Kidney tubule cell (primary cell): ENCODE measurements at places on chromosomes 11 and 22.

DNA sequence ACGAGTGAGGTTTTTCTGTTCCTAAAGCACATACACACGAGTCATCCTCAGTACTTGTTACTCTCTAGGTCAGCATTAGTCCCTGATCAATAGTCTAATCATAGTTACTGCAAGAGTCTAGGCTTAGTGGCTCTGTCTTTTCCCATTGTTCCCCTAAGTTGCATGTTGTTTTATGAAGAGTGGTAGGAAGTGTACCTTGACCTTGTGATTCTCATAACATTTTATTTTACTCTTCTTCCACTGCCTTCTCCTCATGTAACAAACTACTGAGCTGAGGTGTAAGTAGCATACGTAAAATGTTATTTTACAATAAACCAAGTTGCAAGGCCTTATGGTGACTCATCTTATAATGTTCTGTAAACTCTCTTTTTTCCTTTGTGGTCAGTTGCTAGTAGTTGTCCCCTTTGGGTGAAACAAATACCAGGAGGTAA is 15.0 kb downstream of the METTL15 start:
- no peak for DNase-seq

GRCh38 chr11:15565880-15566279 is 451.2 kb downstream of the INSC start:
- DNase-seq = no peak

DNA sequence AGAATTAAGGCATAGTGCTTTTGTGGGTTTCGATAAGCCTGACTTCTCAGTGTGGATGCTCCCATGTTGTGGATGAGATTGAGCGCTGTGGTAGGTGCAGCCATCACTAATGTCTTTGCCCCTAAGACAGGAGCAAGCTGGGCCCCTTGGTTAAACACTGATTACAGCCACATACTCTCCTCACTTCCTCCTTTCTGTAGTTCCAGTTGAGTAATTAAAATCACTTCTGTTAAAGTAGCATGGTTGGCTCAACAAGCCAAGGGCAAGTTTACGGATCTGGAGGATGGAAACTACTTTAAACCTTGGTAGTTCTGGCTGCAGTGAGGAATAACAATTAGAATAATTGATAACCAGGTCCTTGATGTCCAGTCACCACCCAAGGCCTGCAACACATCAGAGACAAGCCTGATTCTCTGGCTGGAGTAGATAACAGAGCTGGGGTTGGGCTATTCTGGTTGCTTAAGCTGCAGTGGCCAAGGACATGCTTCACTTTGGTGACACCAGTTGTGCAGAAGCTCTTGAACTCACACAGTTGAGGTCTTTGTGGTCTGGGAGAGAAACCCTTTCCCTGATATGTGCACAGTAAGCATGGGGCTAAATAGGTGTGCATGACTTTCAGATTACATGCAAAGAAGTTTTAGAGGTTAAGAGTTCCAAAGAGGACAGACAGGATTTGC is 81.3 kb downstream of the KIRREL3 start:
- peak; percentile 53 for DNase-seq

GRCh38 chr11:95605271-95605940 is 184.2 kb downstream of the FAM76B start:
- DNase-seq = no peak

DNA sequence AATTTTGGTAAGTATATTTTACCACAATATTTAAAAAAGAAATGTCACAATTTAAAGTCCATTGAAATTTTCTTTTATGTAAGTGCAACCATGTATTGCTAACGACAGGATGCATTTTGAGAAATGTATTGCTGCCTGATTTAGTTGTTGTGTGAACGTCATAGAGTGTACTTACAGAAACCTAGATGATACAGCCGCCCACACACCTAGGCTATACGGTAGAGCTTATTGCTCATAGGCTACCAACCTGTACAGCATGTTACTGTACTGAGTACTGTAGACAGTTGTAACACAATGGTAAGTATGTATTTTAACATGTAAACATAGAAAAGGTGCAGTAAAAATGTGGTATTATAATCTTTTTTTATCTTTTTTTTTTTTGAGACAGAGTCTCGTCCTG is 48.1 kb downstream of the CBL start:
- DNase-seq = no peak

DNA sequence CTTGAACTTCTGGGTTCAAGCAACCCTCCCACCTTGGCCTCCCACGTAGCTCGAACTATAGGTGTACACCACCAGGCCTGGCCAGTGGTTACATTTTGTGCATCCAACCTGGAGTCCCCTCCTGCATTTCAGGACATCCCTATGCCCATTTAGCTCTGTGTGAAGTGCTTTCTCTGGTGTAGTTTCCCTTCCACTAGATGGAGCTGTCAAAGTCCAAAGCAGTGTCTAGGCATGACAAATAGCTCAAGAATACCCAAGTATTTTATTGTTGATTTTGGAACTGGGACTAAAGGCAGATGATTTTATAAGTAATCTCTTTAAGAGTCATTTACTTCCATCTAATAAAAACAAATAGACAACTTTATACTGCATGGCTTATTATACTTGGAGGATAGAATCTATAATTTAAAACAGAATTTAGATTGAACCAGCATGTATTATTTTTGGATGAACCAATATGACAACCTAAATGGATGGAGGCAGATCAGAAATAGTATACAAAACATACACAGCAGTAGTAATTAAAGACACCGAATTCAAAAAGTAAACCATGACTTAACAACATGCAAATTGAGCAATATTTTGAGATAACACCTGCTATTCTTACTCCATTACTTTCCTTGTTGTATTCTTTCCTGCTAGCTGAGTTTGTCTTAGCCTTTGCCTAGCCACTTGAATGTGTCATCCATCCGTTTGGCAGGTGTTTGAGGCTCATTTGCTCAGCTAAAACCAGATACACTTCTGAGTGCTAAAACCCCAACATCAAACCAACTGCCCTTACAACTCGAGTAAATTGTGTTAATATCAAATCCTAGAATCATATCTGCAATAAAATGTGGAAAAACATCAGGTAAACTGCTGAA is 37.7 kb downstream of the EIF4ENIF1 start:
- peak; percentile 63 for DNase-seq

- DNase-seq = no peak
These were observed 100.8 kb downstream of the TRAF6 start for GRCh38 chr11:36409152-36409816.

- peak; percentile 67 for DNase-seq
These were observed 15.1 kb downstream of the JHY start for GRCh38 chr11:122897606-122898210.

- DNase-seq = peak; percentile 43
These were observed 55.1 kb downstream of the NOX4 start for GRCh38 chr11:89436071-89436470.

DNA sequence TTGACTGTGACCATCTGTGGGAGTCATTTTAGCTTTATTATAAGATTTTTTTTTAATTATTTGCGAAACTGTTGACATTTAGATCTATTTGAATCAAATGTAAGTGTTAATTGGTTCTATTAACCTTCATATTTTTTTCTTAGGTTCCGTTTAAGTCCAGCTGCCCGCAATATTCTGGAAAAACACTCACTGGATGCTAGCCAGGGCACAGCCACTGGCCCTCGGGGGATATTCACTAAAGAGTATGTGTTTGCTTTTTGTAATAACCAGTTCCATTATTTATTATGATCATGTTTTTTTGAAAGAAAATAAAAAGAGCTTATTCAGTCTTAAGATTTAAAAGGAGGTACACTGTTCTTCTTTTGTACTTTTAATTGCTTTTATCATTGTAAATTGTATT is 43.9 kb downstream of the PDHX start:
- DNase-seq = no peak

GRCh38 chr11:6362185-6362872 is 27.9 kb upstream of the SMPD1 start:
- peak; percentile 15 for DNase-seq

DNA sequence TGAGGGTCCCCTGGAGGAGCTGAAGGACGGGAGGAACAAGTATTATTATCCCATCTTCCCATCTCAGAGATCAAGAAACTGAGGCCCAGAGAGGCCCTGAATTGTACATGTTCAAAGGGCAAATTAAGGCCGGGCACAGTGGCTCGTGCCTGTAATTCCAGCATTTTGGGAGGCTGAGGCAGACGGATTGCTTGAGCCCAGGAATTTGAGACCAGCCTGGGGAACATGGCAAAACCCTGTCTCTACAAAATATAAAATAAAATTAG is 8.1 kb downstream of the PLA2G6 start:
- no peak for DNase-seq

- peak; percentile 15 for DNase-seq
These were observed 6.9 kb upstream of the PHRF1 start for GRCh38 chr11:569158-569885.

DNA sequence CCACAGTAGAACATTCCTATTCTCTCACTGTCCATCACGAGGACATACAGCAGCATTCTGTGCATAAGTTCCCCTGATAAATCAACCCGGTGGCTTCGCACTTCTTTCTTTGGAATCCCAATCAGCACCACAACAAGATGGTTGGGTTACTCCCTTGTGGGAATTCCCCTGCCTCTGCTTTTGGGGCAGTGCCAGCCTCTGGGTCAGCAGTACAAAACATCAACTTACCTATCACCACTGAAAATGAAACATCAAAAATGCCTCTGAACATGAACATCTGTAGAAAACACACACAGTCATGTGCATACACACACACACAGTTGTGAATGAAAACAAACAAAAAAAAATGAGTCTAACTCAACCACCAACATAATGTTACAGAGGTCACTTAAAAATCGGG is 79.3 kb downstream of the KCNA4 start:
- peak; percentile 18 for DNase-seq

- no peak for DNase-seq
These were observed 56.1 kb downstream of the IGLL5 start for GRCh38 chr22:22943521-22944267.

DNA sequence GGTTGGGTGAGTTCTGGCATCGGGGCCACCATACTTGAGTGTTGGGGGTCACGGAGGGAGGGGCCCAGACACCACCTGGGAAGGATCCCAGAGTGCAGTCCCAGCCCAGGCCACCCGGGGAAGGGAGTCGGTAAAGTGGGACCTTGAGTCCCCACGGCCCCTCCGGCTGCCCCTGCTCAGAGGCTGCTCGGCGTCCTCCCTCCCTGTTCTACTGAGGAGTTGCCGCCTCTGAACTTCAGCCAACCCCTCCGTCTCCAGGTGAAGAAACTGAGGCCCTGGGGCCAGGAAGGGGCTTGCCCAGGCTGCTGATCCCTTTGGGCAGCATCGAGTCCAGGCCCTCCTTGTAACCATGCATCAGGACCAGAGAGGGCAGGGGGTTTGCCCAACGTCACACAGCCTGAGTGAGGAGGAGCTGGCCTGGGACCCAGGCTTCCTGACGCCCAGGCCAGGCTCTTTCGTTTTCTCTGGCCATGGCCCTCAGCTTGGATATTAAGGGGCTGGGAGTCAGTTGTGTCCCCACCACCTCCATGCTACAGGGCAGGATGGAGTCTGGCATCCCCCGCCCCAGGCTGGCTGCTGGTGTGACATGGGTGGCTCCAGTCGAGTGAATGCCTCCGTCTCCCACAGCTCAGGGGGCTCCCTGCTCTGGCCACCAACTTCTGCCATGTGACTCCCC is 1.3 kb downstream of the PARVG start:
- DNase-seq = no peak

- no peak for DNase-seq
These were observed 24.4 kb upstream of the ACR start for GRCh38 chr22:50713571-50714056.

- DNase-seq = no peak
These were observed 122.7 kb downstream of the EFCAB6 start for GRCh38 chr22:43689356-43689755.

DNA sequence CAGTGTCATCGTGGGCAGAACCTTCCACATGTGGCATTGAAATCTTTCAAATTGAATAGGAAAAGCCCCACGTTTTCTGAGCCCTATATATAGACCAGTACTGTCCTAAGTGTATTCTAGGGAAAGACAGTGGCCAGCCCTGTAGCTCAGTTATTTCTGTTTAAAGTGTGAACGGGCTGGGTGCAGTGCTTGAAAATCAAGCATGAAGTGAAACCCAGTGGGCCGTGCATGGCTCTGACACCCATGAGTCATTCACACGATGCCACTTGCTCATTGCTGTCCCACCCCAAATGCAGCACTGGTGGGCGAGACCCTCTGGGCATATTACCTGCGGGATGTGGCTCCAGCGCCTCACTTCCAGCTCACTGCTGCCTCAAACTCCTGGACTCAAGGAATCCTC is 29.8 kb upstream of the CCDC188 start:
- peak; percentile 8 for DNase-seq

DNA sequence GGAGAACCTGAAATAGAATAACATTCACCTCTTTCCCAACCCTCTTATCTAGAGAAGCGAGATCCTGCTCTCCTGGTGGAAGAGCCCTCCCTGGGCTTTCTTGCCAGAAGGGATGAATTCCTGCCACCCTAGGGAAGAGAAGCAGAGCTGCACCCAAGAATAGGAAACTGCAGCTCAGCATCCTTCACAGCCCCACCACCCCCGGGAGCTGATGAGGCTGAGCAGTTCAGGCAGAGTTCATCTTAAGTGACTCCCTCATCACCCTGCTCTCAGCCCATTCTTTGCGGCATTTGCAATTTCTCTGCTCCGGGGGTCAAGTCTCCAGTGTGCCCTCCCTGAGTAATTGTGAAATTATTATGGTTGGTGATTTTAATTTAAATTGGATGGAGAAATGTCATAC is 514.9 kb downstream of the BUD13 start:
- DNase-seq = no peak

GRCh38 chr11:73203790-73204189 is 14.3 kb upstream of the P2RY2 start:
- no peak for DNase-seq

DNA sequence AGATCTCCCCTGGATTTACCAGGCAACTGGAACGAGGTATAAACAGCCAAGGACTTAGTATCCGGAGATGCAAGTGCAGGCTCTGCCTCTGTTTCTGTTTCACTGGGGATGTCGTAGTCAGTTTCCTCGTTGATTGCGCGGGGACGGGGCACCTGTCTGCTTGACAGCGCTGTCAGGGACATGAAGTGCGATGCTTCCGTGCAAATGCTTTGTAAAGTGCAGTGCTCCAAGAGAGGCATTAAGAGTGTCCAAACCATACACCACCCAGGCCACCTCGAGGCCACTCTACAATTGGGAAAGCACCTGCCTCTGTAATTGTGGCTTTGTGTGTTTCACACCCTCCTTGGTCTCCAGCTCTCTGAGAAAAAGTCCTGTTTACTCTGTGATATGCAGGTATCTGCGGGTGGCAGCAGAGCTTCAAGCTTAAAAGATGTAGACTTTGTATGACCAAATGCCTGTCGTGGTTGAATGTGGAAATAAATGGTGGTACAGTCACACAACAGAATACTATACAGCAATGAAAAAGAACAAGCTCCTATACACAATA is 18.6 kb upstream of the CD5 start:
- no peak for DNase-seq

- no peak for DNase-seq
These were observed 6.3 kb downstream of the LDHAL6A start for GRCh38 chr11:18461909-18462308.

- no peak for DNase-seq
These were observed 390.0 kb upstream of the CADM1 start for GRCh38 chr11:115894176-115894575.

- DNase-seq = peak; percentile 89
These were observed 25.7 kb upstream of the CTR9 start for GRCh38 chr11:10725114-10725906.
